ENCODE measurements at places on chromosomes 6 and 20. TPM values are rescaled to one million over a fixed set of nuclear protein-coding genes. Genes with fewer than 3 reads are reported as not detected.

- DNase-seq = peak; percentile 57
Measured at GRCh38 chr6:2990248-2990931, 9.3 kb upstream of the NQO2 start.

Gene CASS4
- 48.0 TPM for total RNA-seq

- peak; percentile 49 for DNase-seq
Measured at GRCh38 chr6:137056121-137056880, 11.5 kb upstream of the IL20RA start.

Gene NOL7
- total RNA-seq = 75.7 TPM

- DNase-seq = peak; percentile 40
Measured at GRCh38 chr6:143901885-143902750, 37.8 kb downstream of the ZC2HC1B start.

DNA sequence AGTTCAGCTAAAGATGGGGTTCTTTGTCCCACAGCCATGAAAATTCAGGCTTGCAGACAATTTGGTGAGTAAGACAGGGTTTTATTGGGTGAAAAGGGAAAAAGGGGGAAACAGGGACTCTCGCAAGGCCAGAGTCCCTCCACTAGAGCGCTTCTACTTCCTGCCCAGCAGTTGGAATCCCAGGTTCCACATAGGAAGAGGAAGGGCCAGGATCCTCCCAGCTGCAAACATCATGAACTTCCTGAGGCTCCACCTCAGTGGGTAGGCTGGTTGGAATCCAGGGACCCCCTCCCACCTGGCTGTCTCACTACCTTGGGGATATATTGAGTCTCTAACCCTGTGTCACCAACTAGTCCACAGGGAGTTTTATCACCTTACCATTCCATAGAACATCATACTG is 39.5 kb upstream of the PRSS16 start:
- no peak for DNase-seq

GRCh38 chr6:21899708-21900107 is 306.2 kb downstream of the SOX4 start:
- no peak for DNase-seq

GRCh38 chr6:53239526-53239925 is 90.9 kb upstream of the GCM1 start:
- peak; percentile 55 for DNase-seq

DNA sequence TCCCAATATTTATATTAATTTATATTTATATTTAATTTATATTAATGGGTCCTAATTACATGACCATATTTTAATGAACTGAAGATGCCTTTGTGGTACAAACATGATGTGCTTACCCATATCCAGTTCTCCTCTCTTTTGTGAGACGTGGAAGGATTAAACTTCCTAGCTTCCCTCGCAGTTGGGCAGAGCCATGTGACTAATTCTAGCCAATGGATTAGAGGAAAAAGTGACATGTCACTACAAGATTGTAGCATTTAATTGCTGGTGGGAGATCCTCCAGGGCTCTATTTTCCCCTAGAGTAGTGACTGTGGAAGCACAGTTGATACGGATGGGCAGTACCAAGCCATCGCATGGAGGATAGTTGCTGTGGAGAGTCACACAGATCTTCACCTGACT is 4.8 kb upstream of the SOBP start:
- no peak for DNase-seq

Gene LHFPL5
- total RNA-seq = not detected

DNA sequence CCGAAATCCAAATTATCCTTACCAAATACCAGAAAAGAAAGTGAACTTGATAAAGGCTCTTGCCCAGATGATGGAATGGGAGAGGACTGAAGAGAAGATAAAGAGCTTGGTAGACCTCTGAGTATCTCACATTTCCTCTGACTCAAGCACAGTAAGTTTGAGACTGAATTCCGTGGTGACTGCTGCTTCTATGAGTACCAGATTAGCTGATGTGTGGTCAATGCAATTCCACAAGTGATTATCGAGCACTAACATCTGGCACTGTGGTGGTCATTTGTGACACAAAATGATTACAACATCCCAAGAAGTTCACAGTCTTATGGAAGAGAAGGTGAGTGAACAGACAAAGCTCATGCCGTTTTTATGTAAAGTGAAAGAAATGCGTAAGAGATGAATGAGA is 2.6 kb upstream of the RPS6KA2 start:
- peak; percentile 60 for DNase-seq

GRCh38 chr20:58627212-58628072 is 23.6 kb upstream of the STX16 start:
- no peak for DNase-seq

Gene TSPYL4
- total RNA-seq = 30.4 TPM

Gene MATN4
- not detected for total RNA-seq

GRCh38 chr20:24118441-24119175 is 130.0 kb upstream of the GGTLC1 start:
- no peak for DNase-seq

- DNase-seq = peak; percentile 13
Measured at GRCh38 chr6:108748055-108748454, 100.2 kb upstream of the ARMC2 start.

Gene F13A1
- total RNA-seq = 757 TPM

GRCh38 chr6:168226061-168226752 is 93.4 kb downstream of the DACT2 start:
- no peak for DNase-seq

- DNase-seq = no peak
Measured at GRCh38 chr20:38747495-38748096, 664 bp upstream of the ACTR5 start.

All from myocyte (in vitro differentiated cells).